ENCODE measurements at places on chromosomes 12 and 14.
A peak's percentile ranks its signal among the peaks of the same experiment; 100 is the strongest.

DNA sequence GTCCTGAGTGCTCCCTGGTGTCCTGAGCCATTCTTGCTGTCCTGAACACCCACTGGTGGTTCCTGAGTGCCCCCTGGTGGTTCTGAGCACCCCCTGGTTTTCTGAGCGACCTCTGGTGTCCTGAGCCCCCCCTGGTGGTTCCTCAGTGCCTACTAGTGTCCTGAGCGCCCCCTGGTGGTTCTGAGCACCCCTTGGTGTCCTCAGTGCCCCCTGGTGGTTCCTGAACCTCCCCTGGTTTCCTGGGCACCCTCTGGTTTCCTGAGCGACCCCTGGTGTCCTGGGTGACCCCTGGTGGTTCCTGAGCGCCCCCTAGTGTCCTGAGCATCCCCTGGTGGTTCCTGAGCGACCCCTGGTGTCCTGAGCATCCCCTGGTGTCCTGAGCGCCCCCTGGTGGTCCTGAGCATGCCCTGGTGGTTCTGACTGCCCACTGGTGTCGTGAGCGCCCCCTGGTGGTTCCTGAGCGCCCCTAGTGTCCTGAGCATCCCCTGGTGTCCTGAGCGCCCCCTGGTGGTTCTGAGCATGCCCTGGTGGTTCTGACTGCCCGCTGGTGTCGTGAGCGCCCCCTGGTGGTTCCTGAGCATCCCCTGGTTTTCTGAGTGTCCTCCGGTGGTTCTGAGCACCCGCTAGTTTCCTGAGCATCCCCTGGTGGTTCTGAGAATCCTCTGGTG, 473.1 kb downstream of the TMEM121 start:
- DNase-seq, result no peak

- DNase-seq, result no peak
Measured at GRCh38 chr12:47755655-47756562, 2.8 kb downstream of the RAPGEF3 start.

GRCh38 chr12:104360157-104360556, 56.6 kb downstream of the EID3 start:
- DNase-seq, result no peak

- no peak for DNase-seq
Measured at GRCh38 chr14:69749956-69750355, 17.0 kb upstream of the SRSF5 start.

DNA sequence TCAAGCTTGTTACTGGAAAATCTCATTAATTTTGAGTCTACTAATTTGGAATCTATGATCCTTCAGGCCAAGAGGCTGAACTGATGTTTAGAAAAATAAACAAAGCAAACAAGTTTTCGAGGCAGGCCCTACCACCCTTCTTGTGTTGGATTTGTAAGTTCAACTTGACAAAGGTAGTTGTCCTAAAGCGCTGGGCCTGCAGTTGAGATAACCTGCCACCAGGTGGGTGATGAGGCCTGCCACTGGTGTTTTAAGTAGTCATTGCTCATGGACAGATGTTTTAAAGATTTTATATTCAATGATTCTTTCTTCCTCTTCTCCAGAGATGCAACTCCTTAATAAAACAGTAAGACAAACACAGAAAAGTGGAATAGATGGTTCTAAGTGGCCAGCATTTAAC, 19.4 kb downstream of the ACVRL1 start:
- no peak for DNase-seq

- no peak for DNase-seq
Measured at GRCh38 chr12:1006255-1006654, 15.2 kb downstream of the ERC1 start.

DNA sequence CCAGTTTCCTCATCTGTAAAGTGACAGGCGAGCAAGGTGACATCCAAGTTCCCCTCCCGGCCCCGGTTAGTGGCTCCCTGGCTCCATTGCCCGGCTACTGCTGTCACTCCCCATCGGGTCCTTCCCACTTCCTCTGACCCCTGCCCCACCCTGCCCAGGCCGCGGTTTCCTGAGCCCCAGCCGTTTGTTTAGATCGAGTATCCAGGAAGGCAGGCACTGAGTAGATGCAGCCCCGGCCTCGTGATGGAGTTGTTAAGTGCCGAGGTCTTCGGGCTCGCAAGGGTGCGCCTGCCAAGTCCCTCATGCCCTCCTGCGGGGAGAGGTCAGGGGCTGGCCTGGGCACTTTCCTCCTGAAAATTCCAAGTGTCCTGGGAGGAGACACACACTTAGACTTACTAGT, 55.4 kb downstream of the TEAD4 start:
- no peak for DNase-seq

- no peak for DNase-seq
Measured at GRCh38 chr12:5620896-5621295, 189.0 kb downstream of the NTF3 start.

DNA sequence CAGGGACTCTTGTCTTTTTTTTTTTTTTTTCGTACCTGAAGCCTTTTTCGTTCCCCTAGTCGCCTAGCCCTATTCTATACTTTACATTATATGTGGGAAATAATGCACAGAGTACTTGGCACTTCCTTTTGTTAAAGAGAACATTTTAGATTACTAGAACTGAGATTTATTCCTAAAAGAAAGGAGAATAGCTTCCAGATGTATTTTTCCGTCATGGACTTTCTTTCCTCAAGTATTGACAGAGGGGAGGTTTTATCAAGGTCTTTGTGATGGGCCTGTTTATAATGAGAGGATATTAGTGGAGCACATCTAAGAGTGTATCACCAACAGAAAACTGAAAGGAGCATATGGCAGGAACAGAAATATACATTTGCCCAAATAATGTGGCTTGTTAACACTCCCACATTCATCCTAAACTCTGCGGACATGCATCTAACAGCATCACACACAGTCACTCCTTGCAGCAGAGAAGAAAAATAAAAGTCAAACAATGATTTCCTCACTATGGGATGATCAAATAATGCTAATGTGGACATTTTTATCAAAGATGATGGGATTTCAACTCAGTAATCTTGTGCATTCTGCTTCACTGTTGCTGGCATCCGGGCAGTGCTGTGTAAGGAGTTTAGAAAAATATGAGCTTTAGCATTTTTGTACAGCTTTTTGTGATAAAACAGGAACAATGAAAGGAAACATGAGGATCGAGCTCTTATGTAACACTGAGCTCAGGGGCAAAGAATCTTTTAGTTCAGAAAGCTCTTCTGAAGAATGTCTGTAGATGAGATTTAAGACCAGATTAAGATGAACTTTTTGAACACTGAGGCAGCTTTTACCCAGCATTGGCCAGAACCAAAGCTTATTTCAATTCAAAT, 183.1 kb downstream of the EGLN3 start:
- DNase-seq, result peak; percentile 35

DNA sequence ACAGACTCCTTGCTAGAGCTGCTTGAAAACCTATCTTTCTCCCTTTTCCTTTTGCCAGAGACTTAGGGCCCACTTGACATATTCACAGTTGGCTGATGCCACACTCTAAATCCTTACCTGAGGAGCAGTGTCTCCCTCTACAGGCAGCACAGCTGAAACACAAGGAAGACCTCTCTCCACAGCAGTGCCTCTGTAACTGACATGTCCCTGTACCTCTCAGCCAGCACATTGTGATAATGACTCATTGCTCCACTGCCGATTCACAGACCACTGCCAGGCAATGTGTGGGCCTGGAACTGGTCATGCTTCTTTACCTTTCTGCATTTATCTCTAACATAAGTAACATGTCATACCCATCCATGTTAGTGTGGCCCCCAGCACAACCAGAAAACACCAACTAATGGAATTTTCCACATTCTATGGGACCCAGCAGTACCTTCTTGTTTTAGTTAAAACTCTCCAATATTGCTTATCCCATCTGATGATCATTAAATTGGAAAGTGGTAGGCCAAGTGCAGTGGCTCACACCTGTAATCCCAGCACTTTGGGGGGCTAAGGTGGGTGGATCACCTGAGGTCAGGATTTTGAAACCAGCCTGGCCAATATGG, 56.5 kb downstream of the GTF2A1 start:
- peak; percentile 21 for DNase-seq

DNA sequence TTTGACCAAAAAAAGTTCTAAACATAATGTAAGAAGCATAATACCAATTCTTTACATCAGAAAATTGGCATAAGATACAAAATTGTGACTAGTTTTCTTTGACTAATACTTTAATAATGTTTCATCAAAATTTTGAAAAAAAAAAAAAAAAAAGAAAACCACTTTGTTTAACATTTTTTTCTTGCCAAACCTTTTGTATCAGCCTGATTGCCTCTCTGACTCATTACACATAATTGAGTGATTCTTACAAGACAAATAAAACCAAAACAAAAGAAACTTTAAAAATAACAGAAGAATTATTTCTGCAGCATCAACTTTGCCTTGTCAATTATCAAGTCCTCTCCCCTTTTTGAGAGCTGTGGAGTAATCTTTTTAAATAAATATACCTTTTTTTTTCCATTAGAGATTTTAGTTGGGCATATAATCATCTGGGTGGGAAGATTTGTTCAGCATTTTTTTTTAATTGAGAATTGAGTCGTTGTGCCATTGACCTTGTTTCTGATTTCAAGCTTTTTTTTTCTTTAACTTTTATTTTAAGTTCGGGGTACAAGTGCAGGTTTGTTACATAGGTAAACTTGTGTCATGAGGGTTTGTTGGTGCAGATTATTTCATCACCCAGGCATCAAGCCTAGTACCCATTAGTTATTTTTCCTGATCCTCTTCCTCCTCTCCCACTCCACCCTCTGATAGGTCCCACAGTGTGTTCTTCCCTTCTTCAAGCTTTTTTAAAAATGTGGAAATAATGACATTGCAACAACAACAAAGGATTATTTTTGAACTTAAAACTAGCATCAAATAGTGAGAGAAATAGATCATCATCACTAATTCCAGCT, 45.8 kb upstream of the HMGA2 start:
- no peak for DNase-seq

Measured in GM04503 (cell line).